ENCODE measurements at places on chromosomes 12 and 14. TPM values are rescaled to one million over a fixed set of nuclear protein-coding genes. Genes with fewer than 3 reads are reported as not detected.

Gene ABCD2
- not detected for total RNA-seq

Gene SMIM41
- not detected for total RNA-seq

Gene CMA1
- total RNA-seq: not detected

Gene TC2N
- under 0.01 TPM for total RNA-seq

Gene RAP1B
- 262 TPM for total RNA-seq

Gene LUM
- 46.1 TPM for total RNA-seq

Gene AICDA
- not detected for total RNA-seq

Gene ERBB3
- 2.5 TPM for total RNA-seq

Gene PROX2
- total RNA-seq: not detected

Gene MYBPC1
- total RNA-seq: not detected

Gene ARHGAP9
- total RNA-seq: 0.18 TPM

Gene IFNG-AS1
- total RNA-seq: not detected

Gene LIN7A
- total RNA-seq: 23.9 TPM

Gene CLEC12A
- not detected for total RNA-seq

All from IMR-90 (cell line).